Epithelial cell of esophagus (primary cell): ENCODE measurements at places on chromosomes 3 and 15.

DNA sequence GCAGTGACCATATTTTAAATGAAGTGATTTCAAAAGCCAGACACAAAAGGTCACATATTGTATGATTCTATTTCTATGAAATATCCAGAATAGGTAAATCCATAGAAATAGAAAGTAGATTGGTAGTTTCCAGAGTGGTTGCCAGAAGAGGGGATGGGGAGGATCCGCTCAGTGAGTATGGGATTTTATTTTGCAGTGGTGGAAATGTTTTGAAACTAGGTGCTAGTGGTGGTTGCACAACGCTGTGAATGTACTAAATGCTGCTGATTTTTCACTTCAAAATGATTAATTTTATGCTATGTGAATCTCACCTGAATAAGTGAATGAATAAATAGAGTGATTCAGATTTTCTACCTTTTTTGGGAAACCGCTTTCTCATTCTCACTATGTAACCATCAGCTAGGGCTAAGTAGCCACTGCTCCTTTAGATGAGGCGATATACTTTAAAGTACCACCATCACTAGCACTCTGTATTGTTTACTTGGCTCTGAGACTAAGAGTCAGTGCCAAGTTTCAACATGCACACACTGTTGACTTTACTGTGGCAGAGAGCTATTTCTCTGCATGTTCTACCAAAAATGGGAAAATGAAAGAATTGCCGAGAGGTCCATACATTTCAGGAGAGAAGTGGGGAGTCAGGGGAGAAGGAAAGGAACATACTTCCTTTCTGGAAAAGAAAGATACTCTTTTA, 90.7 kb upstream of the GOLIM4 start:
- DNase-seq, result peak; percentile 6

GRCh38 chr15:50911621-50912020, 3.1 kb downstream of the AP4E1 start:
- no peak for DNase-seq

GRCh38 chr15:94293411-94294402, 62.3 kb downstream of the MCTP2 start:
- DNase-seq, result no peak

GRCh38 chr3:50406487-50406886, 47.2 kb upstream of the TMEM115 start:
- no peak for DNase-seq

GRCh38 chr3:100880072-100880471, 113.1 kb downstream of the ABI3BP start:
- no peak for DNase-seq

GRCh38 chr15:81326466-81327212, 2.7 kb upstream of the STARD5 start:
- no peak for DNase-seq

DNA sequence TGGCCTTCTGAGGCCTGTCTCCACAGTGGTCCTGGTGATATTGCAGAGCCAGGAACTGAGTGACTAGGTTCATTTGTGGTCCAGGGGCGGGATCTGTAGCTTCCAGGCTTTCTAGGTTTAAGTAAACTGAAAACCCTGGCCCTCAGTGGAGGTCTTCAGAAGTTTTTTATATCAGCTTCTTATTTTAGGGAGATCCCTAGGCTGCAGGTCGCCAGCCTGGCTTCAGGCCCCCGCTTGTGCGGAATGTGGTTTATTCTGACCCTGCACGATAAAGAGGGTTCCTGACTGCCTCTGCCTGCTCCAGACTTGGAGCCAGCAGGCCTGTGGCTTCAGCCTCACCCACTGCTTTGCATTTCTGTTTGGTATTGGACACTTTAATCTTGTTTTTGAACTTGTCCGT, 133.9 kb upstream of the PLXNA1 start:
- DNase-seq, result no peak

GRCh38 chr3:35760146-35760545, 120.8 kb downstream of the ARPP21 start:
- no peak for DNase-seq

GRCh38 chr15:64691896-64692565, 83.4 kb downstream of the RBPMS2 start:
- no peak for DNase-seq

- DNase-seq, result peak; percentile 16
Measured at GRCh38 chr3:71977525-71977924, 192.6 kb upstream of the PROK2 start.

DNA sequence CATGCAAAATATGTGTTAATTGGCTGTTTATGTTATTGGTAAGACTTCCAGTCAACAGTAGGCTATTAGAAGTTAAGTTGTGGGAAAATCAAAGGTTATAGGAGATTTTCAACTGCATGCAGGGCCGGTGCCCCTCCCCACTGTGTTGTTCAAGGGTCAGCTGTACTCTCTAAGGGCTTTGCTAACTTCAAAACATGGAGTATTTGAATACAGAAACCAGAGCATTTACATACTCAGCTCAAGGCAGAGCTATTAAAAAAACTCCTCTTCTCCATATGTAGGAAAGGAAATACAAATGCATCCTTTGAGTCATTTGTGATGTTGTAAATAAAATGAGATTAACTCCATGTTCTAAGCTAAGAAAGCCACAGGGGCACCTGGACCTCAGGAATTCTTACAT, 16.8 kb downstream of the IL17RB start:
- no peak for DNase-seq

DNA sequence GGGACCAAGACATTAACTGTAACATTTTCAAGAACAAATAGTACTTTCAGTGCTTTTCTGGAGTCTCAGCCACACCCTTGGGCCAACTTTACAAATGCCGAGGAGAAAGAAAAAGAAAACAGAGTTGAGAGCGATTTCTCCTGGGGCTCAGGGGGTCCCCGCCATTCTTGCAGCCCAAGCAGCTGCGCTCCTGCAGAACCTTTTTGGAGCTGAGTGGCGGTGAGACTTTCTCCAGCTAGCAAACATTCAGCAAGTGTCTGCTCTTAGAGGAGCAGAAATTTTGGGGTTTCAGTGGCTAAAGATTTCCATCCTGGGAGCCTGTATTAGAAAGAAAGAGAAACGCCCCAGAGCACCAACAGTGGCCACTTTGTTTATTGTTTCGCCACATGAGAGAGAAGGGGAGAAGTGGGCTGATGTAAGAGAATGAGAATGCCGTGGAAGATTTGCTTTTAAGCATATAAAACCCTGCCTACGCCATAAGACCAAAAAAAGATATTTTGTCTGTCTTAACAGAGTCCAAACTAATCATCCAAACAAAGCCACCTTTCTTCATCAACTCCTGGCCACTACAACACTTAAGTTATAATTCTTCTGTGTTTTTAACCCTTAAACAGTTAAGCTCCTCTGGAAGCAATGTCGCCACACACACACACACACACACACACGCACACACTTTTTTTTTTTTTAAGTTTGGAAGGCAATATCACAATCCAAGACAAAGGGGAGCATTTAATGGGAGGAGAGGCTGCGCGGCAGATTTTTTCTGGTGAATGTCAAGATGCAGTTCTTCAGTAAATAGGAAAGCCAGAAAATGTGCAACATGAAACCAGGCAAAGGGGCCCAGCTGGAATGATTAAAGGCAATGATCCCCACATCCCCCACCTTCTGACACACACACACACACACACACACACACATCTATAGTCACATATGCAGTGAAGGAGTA, 19.2 kb downstream of the EID1 start:
- no peak for DNase-seq

- DNase-seq, result no peak
Measured at GRCh38 chr3:65166531-65166930, 478.7 kb upstream of the ADAMTS9 start.

GRCh38 chr15:24899367-24899766, 55.4 kb upstream of the SNRPN start:
- DNase-seq, result no peak

DNA sequence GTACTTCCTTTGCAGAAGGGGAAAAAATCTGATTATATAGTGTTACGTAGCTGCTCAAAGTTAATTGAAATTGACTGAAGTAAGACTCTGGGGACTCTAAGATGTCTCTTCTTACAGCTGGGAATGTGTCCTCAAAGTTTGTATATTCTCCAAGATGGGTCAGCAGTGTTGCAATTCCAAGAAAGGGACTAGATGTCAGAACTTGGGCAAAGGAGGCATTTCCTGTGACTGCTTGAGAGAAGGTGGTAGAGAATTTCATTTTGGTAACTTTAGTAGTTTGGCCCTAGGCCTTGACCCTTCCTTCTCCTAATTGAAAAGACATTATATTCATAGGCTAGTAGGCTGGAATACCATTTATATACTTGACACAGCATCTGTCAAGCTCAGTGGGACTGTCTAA, 33.9 kb downstream of the PTPRG start:
- DNase-seq, result peak; percentile 33

DNA sequence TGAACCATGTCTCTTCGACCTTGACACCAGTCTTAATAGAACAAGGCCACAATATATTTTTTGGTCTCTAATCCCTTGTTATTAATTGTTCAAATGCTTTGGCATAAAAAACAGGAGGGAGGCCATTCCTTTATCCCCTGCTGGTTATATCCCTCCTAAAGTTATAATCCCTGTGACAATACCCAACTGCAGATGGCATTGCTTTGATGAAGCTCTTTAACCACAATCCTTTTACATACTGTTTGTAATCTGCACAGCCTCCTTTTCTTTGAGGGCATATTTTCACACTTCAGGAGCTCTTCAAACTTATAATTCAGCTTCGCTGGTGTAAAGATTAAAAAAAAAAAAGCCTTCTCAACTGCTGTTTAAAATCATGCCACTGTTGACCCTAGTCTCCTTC, 919.0 kb downstream of the EPHA3 start:
- DNase-seq, result no peak

DNA sequence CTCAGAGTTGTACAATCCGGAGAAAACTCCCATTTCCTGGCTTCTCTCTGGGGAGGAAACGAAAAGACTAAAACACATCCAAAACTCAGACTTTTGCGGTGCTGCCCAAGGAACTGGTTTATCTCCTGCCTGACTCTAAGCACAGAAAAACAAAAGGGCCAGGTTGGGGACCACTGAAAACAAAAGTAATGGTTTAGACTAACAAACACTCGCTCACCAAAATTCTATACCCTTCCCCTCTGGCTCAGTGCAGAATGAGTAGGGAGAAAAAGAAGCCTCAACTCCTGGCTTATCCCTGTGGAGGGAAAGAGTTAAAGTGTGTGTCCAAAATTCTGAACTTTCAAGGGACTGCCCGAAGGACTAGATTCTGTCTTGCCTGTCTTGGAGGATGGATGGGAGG, 173.6 kb downstream of the FGF12 start:
- DNase-seq, result no peak

DNA sequence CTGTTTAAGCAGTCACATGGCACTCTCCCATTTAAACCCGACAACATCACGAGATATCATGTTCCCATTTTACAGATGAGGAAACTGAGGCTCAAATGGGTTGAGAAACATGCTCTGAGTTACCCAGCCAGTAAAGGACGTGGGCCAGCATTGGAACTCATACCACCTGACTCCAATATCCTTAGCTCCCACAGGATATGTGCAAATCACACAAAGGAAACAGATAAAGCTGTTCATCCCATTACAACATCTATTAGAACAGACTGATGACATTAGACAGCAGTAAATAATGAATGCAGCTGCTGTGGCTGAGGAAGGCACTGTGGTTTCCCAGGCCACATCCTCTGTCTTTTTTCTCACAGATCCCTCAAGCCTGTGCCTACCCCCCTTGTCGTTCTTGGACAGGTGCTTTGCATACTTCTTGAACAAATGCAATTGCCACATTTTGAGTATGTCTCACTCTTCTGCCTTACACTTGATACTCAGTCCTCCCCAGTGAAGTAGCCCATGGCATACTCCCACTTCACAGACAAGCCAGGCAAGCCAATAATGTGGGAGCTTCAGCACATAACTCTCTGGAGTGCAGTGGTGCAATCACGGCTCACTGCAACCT, 17.7 kb downstream of the FRMD4B start:
- DNase-seq, result peak; percentile 41

GRCh38 chr3:167729591-167729990, 5.1 kb downstream of the PDCD10 start:
- DNase-seq, result no peak

GRCh38 chr3:143222505-143222904, 102.9 kb downstream of the CHST2 start:
- no peak for DNase-seq

GRCh38 chr3:3734881-3735280, 64.3 kb upstream of the LRRN1 start:
- no peak for DNase-seq

GRCh38 chr15:39407116-39407515, 173.8 kb upstream of the THBS1 start:
- DNase-seq, result no peak

DNA sequence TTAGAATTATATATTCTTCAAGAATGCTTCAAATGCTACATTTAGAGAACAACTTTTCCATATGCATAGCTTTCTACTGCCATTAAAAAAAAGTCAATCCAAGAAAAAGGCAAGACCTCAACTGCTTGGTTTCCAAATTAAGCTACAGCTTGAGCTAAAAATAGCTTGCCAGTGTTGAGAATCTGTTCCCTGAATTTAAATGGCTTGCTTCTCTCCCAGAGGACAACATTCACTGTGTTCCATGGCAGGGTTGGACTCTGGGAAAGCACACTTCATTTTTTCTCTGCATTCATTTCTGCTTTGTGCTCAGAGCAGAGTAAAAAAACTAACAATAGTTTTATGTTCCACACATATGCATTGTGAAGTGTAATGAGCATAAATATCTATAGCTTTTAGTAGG, 50.3 kb upstream of the ACTL6A start:
- no peak for DNase-seq

DNA sequence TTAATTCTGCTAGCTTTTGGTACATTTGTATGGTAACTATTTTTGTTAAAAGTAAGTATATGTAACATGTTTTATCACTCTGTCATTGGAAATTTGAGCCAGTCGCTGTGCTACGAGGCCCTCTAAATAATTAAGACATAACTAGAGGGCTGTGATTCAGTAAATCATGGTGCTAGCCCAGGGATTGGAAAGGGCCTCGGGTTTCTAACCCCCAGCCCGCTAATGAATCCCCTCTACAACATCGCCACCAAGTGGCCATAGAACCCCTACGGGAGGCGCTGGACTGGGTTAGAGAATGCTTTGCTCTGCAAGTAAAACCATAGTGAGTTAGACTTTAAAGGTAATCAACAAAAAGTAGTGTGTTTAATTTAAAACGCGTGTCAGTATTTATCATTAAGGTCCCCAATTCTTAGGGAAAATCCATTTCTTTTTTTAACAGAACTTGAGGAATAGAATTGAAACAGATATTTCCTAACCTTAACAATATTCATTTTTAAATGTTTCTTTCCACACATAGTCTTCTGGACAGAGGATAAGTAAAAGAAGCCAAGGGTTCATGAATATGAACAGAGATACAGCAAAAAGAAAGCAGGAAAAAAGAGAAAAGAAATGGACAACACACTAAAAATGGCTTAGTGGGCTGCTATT, 744.7 kb downstream of the EPHA3 start:
- DNase-seq, result peak; percentile 43

DNA sequence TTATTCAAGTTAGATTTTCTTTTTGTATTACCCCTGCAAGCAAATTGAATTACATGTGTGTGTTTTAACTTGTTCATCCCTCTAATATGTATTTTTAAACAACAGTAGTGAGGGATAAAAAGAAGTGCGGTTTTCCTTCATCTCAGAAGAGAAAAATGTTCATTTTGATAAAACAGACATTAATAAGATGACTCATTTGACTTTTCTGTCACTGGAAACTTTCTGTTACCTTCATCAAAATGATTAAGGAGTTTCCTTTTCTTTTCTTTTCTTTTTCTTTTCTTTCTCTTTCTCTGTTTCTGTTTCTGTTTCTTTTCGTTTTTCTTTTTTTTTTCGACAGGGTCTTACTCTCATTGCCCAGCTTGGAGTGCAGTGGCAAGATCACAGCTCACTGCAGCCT, 53.0 kb downstream of the ECT2 start:
- no peak for DNase-seq

GRCh38 chr3:82643948-82644347, 882.5 kb upstream of the GBE1 start:
- peak; percentile 13 for DNase-seq

GRCh38 chr15:59963322-59963721, 40.8 kb upstream of the FOXB1 start:
- no peak for DNase-seq
